Sciatic nerve (tissue), 2 donors: ENCODE measurements at places on chromosomes 13 and 19. TPM values are rescaled to one million over a fixed set of nuclear protein-coding genes. Genes with fewer than 3 reads are reported as not detected.

- no peak for DNase-seq
Observed at GRCh38 chr13:29473166-29473565, 122.3 kb downstream of the SLC7A1 start.

GRCh38 chr13:41311406-41312175 is 524 bp downstream of the NAA16 start:
- peak; percentile 64 for DNase-seq

GRCh38 chr19:28372576-28373247 is 840.2 kb downstream of the UQCRFS1 start:
- no peak for DNase-seq

DNA sequence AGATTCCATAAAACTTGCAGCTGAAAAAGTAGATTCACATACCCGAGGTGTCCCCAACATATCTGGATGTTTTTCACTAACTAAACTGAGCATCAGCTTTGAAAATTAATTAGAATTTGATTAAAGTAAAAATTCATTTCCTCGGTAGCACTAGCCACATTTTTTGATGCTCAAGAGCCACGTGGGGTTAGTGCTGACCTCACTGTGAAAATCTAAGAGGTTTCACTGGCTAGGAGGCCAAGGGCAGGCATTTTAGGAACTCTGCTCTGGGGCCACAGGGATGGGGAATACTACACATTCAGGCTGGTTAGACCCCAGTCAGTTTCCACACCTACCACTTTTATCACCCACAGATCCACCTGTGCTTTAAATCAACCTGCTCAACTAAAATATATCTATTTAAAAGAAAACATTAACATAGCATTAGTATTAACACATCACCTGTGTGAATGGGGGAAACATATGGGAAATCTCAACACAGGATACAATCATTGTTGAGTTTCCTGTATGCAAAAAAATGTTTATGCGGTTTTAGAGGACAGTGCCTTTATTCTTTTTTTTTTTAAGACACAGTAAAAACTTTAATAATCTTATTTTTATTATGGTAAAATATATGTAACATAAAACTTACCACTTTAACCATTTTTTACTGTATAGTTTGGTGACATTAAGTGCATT is 45.5 kb downstream of the BRD4 start:
- no peak for DNase-seq

DNA sequence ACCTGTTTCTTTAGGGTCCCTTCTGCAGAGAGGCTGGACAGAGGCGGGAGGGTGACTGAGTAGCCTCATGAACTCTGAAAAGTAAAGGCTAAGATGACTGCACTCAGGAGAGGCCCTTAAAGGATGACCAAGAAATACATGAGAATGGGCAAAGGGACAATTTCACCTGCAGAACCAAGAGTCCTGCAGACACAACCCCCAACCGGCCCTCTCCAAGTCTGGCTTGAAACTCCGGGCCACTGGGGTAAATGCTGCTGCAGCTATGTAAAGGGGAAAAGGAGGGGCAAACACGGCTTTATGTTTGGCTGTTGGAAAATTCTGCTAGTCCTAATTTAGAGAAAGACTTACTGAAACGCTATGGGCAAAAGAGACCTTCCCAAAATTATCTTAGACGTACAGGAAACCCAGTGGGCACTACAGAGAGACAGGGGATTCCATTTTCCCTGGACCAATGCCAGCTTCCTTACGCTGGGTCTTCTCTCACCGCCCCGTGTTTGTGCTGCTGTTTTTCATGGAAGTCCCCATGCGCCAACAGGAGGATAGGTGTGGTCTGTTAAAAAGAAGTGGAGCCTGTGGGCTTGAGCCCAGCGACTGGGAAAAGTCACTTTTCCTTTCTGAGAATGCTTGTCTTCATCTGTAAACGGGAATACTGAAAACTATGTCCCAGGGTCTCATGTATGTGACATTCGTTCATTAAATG is 10.6 kb downstream of the COL4A2 start:
- DNase-seq: no peak

The SBSN gene
- total RNA-seq: not detected

The EDDM13 gene
- total RNA-seq: not detected

The PRR19 gene
- total RNA-seq: 0.45 TPM

The OVOL3 gene
- total RNA-seq: not detected

The FUT1 gene
- 3.6 TPM for total RNA-seq

The KLK12 gene
- total RNA-seq: not detected
